ENCODE measurements at places on chromosomes 1 and 21. TPM values are rescaled to one million over a fixed set of nuclear protein-coding genes. Genes with fewer than 3 reads are reported as not detected.

- DNase-seq, result no peak
Measured at GRCh38 chr1:89837036-89837481, 16.2 kb downstream of the LRRC8D start.

The LAMC2 gene
- total RNA-seq, result not detected

- no peak for DNase-seq
Measured at GRCh38 chr1:109158433-109158832, 44.5 kb downstream of the ELAPOR1 start.

The RBM15 gene
- total RNA-seq, result 69.8 TPM

The OR2T29 gene
- total RNA-seq, result not detected

The ID3 gene
- total RNA-seq, result 59.1 TPM

The SLC9A1 gene
- 22.4 TPM for total RNA-seq

Data from activated naive CD8-positive, alpha-beta T cell treated with anti-CD3 and anti-CD28 coated beads for 36 hours (primary cell).